ENCODE measurements at places on chromosomes 2 and 18. TPM values are rescaled to one million over a fixed set of nuclear protein-coding genes. Genes with fewer than 3 reads are reported as not detected.

- no peak overlapping the region for H3K4me3 ChIP-seq
- H3K27ac ChIP-seq: no peak overlapping the region
- H3K4me1 ChIP-seq: no peaks in the 10 kb centered on the region
- DNase-seq: no peak
- H3K36me3 ChIP-seq: no peaks in the 10 kb centered on the region
- H3K27me3 ChIP-seq: no peaks in the 10 kb centered on the region
These were observed 4.4 kb downstream of the CAPN14 start for GRCh38 chr2:31212659-31213600.

- H3K27ac ChIP-seq: no peak overlapping the region
- H3K4me3 ChIP-seq: no peak overlapping the region
- no peaks in the 10 kb centered on the region for H3K4me1 ChIP-seq
- H3K27me3 ChIP-seq: no peaks in the 10 kb centered on the region
These were observed 49.9 kb downstream of the DHRS9 start for GRCh38 chr2:169119123-169119760.

DNA sequence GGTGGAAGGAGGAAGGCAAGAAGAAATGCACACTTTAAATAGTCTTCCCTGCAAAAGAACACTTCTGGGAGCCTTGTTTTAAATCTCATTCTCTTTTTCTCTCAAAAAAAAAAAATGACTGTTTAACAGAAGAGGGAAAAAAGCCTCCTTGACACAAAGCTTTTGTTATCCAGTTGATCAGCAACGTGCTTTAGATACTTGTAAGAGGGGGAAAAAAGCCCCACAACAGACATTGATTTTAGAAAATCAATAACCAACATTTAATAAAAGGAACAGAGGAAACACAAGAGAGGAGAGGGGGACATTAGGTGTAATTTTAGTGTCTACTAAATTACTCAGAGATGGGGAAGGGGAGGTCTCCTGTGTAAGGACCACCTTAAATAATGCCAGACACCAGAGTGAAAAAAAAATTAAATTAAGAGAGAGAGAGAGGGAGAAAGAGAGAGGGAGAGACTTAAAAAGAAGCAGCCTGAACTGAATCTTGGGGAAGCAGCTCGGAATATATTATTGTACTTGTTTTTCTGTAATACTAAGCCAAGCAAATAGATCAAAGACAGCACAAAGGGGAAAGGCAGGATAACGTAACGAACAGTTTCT, 4.7 kb downstream of the ZEB2 start:
- peak overlapping the region; percentile 59 for H3K4me3 ChIP-seq
- no peaks in the 10 kb centered on the region for H3K4me1 ChIP-seq
- peak overlapping the region; percentile 82 for H3K27ac ChIP-seq
- no peaks in the 10 kb centered on the region for H3K27me3 ChIP-seq
- no peaks in the 10 kb centered on the region for H3K36me3 ChIP-seq

GRCh38 chr2:152236191-152236925, 60.8 kb upstream of the STAM2 start:
- no peaks in the 10 kb centered on the region for H3K36me3 ChIP-seq
- H3K27ac ChIP-seq: no peak overlapping the region
- no peak for DNase-seq
- no peaks in the 10 kb centered on the region for H3K27me3 ChIP-seq
- H3K4me3 ChIP-seq: no peak overlapping the region

DNA sequence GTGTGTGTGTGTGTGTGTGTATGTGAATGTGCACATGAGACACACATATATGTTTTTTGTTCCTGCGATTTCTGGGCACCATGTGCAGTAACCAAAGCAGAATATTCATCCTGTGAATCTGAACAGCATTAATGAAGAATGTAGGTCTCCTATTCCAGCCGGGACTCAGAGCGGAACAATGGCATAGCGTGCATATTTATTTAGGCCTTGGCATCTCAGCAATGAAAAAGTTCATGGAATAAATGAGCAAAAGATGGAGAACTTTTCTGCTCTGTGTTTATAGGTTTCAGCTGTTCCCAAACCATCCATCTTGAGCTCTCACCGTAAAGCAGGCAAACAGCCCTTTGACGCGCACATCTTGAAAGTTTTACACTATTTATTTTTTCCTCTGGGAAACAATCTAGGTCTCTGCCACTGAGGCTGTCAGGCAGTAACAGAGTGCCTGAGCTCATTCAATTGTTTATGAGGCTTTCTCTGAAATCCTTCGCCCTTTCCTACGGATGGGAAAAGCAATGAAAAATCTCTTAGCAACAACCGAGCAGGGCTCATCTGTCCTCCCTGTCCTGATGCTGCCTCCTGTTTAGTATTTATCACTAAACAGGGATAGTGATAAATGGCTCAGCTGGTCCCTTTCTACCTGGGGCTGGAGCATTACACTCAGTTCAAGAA, 146.2 kb upstream of the MSH6 start:
- no peaks in the 10 kb centered on the region for H3K36me3 ChIP-seq
- no peaks in the 10 kb centered on the region for H3K4me1 ChIP-seq
- no peak overlapping the region for H3K27ac ChIP-seq
- DNase-seq: no peak
- no peaks in the 10 kb centered on the region for H3K27me3 ChIP-seq
- no peak overlapping the region for H3K4me3 ChIP-seq

DNA sequence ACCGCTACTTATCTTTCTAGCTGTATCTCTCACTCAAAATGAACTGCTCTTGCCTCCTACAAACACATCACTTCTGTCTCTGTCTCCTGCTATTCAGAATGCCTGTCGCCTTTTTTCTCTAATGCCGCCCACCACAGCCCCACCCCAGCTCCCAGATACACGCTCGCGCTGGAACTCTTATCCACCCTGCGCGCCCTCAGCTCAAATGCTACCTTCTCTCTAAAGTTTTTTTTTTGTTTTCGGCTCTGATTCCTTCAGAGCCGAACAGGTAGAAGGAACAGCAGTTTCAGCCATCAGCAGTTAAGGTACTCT, 3.9 kb upstream of the SOS1 start:
- peak overlapping the region; percentile 66 for H3K4me3 ChIP-seq
- peak; percentile 38 for DNase-seq
- H3K36me3 ChIP-seq: no peaks in the 10 kb centered on the region
- no peaks in the 10 kb centered on the region for H3K27me3 ChIP-seq
- peak overlapping the region; percentile 81 for H3K27ac ChIP-seq
- no peaks in the 10 kb centered on the region for H3K4me1 ChIP-seq

GRCh38 chr2:113861740-113862139, 28.1 kb upstream of the ACTR3 start:
- no peak for DNase-seq
- no peak overlapping the region for H3K27ac ChIP-seq
- H3K36me3 ChIP-seq: no peaks in the 10 kb centered on the region

DNA sequence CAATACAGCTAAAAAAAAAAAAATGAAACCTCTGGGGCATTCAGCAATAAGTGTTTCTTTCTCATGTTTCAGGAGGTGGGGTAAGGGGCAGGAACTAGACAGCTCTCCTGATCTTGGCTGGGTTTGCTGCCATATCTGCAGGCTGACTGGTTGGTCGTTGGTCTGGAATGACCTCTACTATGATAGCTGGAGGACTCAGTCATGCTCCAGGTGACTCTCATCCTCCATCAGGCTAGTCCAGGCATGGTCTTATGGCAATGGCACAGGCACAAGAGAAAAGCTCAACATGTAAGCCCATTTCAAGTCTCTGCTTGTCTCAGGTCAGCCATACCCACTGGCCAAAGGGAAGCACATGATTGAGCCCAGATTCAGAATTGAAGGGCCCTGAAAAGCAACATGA, 9.5 kb upstream of the SLC1A4 start:
- no peaks in the 10 kb centered on the region for H3K36me3 ChIP-seq
- no peaks in the 10 kb centered on the region for H3K27me3 ChIP-seq
- no peaks in the 10 kb centered on the region for H3K4me1 ChIP-seq
- no peak for DNase-seq

DNA sequence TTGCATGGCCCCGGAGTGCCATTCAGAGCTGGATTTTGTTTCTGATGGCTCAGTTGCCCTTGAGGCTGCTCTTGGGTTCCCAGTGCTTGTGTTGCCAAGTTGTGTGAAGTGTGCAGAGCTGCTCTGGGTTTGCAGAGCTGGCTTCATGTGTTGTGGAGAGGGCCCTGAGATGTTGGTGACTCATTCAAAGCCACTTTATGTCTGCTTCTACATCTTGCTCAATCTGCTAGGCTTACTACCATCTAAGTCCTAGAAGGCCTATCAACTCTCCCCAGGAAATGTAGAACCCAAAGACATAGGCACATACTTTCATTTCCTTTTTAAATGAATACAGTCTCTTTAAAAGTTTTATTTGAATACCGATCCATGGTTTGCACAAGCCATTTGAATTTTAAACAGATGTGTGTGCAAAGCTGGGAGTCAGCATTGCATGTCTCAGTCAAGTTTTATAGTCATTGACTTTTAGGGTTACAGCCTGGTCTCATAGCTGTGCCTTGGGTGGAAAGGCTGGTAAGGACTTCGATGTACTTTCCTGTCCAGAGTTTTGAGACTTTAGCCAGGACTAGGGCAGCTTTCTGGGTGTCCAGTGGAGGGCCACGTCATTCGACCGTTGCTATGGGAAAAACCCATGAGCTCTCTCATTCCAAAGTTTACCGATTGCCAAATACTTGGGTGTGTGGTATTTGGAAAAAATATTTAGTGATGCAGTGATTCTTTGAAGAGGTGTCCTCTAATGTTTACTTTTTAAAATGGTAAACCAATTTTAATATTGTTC, 105.0 kb downstream of the LTBP1 start:
- H3K27ac ChIP-seq: no peak overlapping the region
- no peaks in the 10 kb centered on the region for H3K36me3 ChIP-seq
- no peaks in the 10 kb centered on the region for H3K4me1 ChIP-seq
- DNase-seq: no peak
- H3K27me3 ChIP-seq: no peaks in the 10 kb centered on the region
- no peak overlapping the region for H3K4me3 ChIP-seq

- no peaks in the 10 kb centered on the region for H3K4me1 ChIP-seq
- no peak for DNase-seq
- H3K36me3 ChIP-seq: no peaks in the 10 kb centered on the region
- no peak overlapping the region for H3K4me3 ChIP-seq
These were observed 34.4 kb downstream of the MTA3 start for GRCh38 chr2:42602876-42603219.

- H3K27ac ChIP-seq: no peak overlapping the region
- DNase-seq: no peak
These were observed 5.3 kb downstream of the ONECUT2 start for GRCh38 chr18:57440331-57441070.

DNA sequence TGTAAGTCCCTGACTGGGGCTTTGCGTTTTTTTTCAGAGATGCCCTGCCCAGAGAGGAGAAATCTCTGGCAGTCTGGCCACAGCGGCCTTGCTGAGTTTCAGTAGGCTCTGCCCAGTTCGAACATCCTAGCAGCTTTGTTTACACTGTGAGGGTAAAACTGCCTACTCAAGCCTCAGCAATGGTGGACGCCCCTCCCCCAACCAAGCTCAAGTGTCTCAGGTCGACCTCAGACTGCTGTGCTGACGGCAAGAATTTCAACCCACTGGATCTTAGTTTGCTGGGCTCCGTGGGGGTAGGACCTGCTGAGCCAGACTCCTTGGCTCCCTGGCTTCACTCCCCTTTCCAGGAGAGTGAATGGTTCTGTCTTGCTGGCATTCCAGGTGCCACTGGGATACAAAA, 31.7 kb downstream of the L3MBTL4 start:
- no peak overlapping the region for H3K27ac ChIP-seq
- no peak overlapping the region for H3K4me3 ChIP-seq
- H3K4me1 ChIP-seq: no peaks in the 10 kb centered on the region

GRCh38 chr2:36487947-36488346, 110.0 kb downstream of the FEZ2 start:
- H3K36me3 ChIP-seq: no peaks in the 10 kb centered on the region
- no peaks in the 10 kb centered on the region for H3K27me3 ChIP-seq
- H3K27ac ChIP-seq: no peak overlapping the region

- no peak for DNase-seq
- no peaks in the 10 kb centered on the region for H3K4me1 ChIP-seq
These were observed 1671.8 kb upstream of the DDX18 start for GRCh38 chr2:116142644-116143227.

- no peaks in the 10 kb centered on the region for H3K4me1 ChIP-seq
These were observed 224.5 kb downstream of the CCDC102B start for GRCh38 chr18:69022426-69022825.

GRCh38 chr2:56709181-56709580, 525.4 kb downstream of the CCDC85A start:
- no peaks in the 10 kb centered on the region for H3K4me1 ChIP-seq
- DNase-seq: no peak
- H3K27me3 ChIP-seq: no peaks in the 10 kb centered on the region
- H3K27ac ChIP-seq: no peak overlapping the region
- H3K4me3 ChIP-seq: no peak overlapping the region

DNA sequence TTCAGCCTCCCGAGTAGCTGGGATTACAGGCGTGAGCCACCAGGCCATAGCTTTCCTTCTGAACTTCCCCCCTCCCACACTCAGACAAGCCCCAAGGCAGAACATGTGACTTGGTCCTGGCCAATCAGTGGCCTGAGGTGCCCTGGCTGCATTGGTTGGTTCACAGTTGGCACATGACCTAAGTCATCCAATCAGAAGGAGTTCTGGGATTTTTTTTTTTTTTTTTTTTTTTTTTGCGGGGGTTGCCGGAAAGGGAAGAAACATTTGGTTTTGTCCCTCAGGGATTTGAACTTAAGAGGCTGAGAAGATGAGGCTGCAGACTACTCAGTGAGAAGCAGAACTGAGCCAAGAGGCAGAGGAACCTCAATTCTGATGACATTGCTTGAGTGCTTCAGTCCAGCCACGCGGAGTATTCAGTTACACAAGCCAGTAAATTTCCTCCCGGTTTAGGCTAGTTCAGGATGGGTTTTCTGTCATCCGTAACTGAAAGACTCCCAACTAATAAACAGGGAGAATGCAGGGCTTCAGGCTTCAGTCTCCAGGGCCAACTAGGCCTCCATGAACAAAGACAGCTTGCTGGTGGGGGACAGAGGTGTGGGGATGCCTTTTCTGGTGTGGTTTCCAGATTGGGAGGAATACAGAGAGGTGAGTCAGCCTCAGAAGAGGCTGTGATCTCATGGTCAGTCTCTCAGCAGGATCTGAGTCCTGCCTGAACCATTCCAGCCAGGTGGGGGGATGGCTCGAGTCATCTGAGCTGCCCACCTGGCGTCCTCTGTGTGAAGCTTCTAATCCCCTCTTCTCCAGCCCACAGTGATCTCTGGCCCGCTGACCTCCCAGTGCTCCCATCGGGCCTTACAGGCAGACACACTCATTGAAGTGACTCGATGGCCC, 9.2 kb downstream of the PTMA start:
- H3K36me3 ChIP-seq: peaks cover 7% of the 10 kb centered on the region
- no peak for DNase-seq
- no peaks in the 10 kb centered on the region for H3K27me3 ChIP-seq
- peaks cover 3% of the 10 kb centered on the region for H3K4me1 ChIP-seq
- H3K27ac ChIP-seq: no peak overlapping the region

GRCh38 chr2:40680547-40680946, 228.7 kb upstream of the SLC8A1 start:
- H3K4me1 ChIP-seq: no peaks in the 10 kb centered on the region
- H3K27me3 ChIP-seq: no peaks in the 10 kb centered on the region
- no peak overlapping the region for H3K27ac ChIP-seq
- H3K36me3 ChIP-seq: no peaks in the 10 kb centered on the region
- no peak overlapping the region for H3K4me3 ChIP-seq
- no peak for DNase-seq

GRCh38 chr18:69487488-69488394, 87.1 kb downstream of the DOK6 start:
- no peak overlapping the region for H3K27ac ChIP-seq
- no peak overlapping the region for H3K4me3 ChIP-seq
- no peaks in the 10 kb centered on the region for H3K27me3 ChIP-seq

SP5 gene
- total RNA-seq: not detected

IL36G gene
- total RNA-seq: not detected

TMEM198 gene
- total RNA-seq: 25.5 TPM

PROKR1 gene
- total RNA-seq: not detected

ARHGAP28 gene
- 35.5 TPM for total RNA-seq

RGPD6 gene
- 89.0 TPM for total RNA-seq

EEF1B2 gene
- total RNA-seq: 227 TPM

MAL gene
- not detected for total RNA-seq

OTOS gene
- not detected for total RNA-seq

All from Peyer's patch (tissue), 4 donors.